ENCODE measurements at places on chromosomes 7 and 10.
A peak's percentile ranks its signal among the peaks of the same experiment; 100 is the strongest.

- no peak for DNase-seq
Observed at GRCh38 chr7:155344270-155344617, 46.6 kb downstream of the INSIG1 start.

- DNase-seq = no peak
Observed at GRCh38 chr10:67663449-67664087, 32.4 kb downstream of the CTNNA3 start.

GRCh38 chr10:84344526-84344925, 16.1 kb downstream of the CCSER2 start:
- DNase-seq = no peak

GRCh38 chr7:123367484-123368122, 166.8 kb downstream of the IQUB start:
- DNase-seq = no peak

DNA sequence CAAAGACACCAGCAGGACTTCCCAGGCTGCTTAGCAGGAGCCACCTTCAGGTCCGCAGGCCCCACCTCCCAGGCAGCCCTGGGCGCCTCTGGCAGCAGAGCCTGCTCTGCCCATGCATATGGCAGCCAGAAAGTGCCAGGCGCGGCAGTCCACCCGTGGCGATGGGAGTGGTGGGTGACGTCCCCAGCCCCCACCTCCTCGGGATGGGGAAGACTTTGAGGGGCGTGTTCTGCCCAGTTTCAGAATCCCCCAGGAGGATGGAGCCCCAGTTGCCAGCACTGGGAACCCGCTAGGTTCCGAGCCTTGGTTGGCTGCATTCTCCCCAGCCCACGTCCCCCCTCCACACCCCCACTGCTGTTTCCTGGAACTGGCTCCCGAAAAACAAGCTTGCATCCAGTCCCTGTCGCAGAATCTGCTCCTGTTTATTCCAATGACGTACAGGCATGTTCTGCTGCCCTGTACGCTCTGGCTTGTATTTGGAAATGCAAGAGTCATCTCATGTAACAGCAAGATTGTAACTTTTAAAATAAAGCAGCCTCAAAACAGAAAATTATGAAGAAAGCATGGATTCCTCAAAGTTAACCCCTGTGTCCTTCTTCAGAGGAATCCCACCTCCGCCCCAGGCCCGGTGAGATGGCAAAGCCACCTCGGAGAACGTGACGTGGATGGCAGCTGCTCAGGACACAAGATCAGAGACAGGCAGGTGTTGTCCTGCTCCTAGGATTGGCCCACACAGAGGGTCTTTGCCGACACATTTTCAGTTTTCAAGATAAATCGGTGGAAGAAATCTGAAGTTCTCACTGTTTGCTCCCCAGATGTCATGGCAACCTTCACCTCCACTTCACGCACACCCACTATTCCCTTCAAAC, 87.8 kb upstream of the PPP2R2D start:
- DNase-seq = no peak

- DNase-seq = no peak
Observed at GRCh38 chr10:58590924-58591323, 78.3 kb downstream of the BICC1 start.

GRCh38 chr7:88200261-88200660, 19.6 kb downstream of the SRI start:
- DNase-seq = no peak

DNA sequence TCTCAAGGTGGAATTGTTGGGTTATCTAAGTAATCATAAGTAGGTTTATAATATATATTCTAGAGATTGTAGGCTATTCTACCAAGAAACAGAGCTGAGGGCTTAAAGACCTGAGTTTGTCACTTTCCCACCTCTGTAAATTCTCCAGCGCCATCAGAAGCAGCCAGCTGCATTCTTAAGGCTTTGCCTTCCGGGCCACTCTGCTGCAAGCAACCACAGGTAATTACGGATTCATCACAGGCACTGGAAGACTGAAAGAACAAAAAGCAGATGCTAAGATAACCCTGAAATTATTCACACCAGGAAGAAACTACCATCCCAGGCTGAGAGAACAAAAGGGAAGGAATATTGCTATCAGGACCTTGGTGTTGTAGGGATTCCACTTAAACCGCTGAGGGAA, 137.8 kb upstream of the JCAD start:
- DNase-seq = no peak

DNA sequence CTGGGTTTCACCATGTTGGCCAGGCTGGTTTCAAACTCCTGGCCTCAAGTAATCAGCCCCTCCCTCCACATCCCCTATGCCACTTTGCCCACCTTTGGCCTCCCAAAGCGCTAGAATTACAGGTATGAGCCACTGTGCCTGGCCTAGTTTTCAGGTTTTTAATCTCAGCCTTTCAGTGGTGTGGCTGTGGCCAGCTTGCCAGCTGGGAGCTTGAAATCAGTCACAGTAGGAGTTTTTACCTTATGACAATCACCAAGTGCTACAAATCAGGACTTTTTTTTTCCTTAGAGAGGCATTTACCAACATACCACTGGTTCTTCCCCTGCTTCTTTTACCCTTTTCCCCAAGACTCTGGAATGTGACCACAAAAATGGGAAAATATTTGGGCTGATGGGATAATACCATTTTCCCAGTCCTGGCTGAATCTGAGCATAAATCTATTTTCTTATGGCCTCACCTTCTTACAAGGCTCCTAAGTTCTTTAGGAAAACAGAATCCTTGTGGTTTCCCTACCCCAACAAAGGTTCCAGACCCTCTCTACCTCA, 6.2 kb downstream of the STEAP4 start:
- no peak for DNase-seq

- DNase-seq = no peak
Observed at GRCh38 chr7:38727184-38727940, 96.2 kb upstream of the AMPH start.

- DNase-seq = no peak
Observed at GRCh38 chr10:91798649-91799611, 704 bp downstream of the TNKS2 start.

GRCh38 chr10:110778211-110778610, 93.5 kb upstream of the PDCD4 start:
- no peak for DNase-seq

GRCh38 chr10:121308020-121308419, 290.2 kb downstream of the FGFR2 start:
- DNase-seq = no peak

DNA sequence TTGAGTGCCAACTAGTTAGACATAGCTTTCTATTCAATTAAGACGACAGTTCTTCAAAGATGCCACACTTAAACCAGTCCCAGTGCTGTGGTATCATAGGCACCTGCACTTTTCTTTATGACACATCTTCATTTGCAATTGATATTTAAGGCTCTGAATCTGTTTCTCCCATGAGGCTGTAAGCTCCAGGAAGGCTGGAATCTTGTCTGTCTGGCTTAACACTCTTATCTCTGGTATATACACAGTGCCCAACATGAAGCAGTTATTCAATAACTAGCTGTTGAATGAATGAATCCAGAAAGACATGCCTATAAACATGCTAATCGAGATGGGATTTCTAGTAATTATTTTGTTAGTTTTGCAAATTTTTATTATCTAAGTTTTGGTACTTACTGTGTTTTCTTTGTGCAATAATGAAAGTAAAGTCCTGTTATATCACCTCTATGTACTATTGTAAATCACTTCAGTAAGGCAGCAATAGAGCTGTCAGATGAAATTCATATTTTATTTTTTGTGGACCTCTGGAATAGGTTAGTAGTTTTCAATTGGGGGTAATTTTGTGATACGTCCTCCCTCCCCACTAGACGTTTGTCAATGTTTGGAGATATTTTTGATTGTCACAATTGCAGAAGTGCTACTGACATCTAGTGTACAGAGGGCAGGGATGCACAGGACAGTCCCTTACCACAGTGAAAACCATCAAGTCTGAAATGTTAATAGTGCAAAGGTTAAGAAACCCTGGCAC, 51.3 kb upstream of the STEAP4 start:
- no peak for DNase-seq

DNA sequence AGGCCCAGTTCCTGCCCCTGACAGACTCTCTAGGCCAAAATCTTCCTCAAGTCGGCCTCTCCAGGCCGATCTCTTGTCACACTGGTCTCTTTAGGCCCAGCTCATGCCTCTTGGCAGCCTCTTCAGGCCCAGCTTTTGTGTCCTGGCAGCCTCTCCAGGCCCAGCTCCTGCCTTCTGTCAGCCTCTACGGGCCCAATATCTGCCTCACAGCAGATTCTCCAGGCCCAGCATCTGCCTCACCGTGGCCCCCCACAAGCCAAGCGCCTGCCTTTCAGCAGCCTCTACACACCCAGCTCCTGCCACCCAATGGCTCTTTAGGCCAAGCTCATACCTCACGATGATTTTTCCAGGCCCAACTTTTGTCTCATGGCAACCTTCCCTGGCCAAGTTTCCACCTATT, 33.0 kb upstream of the VKORC1L1 start:
- DNase-seq = no peak

- no peak for DNase-seq
Observed at GRCh38 chr10:115084277-115084850, 8.8 kb upstream of the ATRNL1 start.

- DNase-seq = no peak
Observed at GRCh38 chr10:131842351-131843088, 58.3 kb upstream of the PPP2R2D start.

- DNase-seq = no peak
Observed at GRCh38 chr10:126013489-126014281, 117.3 kb downstream of the FANK1 start.

DNA sequence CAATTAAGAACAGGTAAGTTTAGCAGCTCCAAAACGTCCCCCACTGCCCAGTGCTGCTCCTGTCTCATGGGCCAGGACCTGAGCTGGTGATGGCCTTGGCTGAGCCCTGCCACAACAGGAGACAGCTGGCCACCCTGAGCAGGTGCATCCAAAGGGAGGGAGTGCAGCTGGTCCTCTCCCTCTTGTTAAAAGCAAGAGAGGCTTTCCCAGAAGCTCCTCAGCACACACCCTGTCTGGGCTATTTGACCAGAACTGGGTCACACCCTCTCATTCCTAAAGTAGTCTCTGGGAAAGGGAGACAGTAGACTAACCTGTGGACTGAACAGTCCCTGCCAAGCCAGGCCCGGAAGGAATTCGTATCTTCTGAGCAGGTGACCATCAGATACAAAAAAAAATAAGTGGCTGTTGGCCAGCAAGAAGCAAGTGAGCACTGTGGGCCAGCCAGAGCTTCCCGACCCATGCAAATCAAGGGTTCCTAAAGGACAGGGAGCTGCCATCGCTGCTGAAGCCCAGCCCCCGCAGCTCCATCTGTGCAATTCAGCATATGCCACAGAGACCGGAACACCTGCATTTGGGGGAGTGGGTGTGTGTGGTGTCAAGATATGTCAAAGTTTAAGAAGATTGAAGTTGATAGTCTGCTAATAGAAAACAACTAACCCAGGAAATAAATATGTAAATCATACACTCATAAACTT, 2.1 kb upstream of the TMEM72 start:
- DNase-seq = no peak

DNA sequence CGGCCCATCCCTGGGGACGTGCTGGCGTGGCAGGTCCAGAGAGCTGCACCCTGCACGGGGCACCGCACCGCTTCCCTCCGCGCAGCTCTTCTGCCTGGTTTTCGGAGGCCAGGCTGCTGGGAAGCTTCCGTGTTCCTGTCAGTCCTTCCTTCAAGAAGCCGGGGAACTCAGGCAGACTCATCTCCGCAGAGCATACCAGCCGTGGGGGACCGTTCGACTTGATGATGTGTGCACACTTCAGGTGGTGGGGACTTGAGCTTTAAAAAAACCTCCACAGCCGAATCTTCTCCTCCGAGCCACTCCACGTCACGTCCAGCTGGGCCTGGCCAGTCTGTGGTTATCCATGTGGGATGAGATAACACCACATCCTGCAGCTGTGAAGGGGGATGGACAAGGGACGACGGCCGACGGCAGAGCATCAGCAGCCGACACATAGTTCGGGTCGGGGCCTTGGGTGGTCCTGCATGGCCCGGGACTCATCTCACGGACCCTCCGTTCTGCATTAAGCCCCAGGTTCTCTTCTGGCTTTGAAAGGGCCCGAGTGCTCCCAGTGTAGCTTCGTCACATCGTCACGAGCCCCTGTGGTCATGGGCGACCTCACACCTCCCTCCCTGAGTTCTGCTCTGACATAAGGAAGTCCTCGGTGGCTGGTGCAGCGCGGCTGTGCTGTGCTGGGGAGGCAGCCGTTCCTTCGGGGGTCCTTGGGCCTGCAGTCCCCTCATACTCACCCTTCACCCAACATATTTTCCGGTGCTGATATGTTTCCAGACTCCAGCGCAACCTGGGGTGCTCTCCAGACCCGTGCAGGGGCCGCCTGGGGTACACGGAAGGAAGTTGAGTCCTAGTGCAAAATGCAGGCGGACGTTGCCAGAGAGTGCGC, 4.5 kb upstream of the BHLHA15 start:
- DNase-seq = no peak

- DNase-seq = no peak
Observed at GRCh38 chr10:50805981-50806622, 66.4 kb downstream of the ASAH2B start.

- DNase-seq = no peak
Observed at GRCh38 chr10:97937928-97938327, 88.3 kb downstream of the GOLGA7B start.

GRCh38 chr10:45372251-45372951, 1.6 kb upstream of the ALOX5 start:
- no peak for DNase-seq

DNA sequence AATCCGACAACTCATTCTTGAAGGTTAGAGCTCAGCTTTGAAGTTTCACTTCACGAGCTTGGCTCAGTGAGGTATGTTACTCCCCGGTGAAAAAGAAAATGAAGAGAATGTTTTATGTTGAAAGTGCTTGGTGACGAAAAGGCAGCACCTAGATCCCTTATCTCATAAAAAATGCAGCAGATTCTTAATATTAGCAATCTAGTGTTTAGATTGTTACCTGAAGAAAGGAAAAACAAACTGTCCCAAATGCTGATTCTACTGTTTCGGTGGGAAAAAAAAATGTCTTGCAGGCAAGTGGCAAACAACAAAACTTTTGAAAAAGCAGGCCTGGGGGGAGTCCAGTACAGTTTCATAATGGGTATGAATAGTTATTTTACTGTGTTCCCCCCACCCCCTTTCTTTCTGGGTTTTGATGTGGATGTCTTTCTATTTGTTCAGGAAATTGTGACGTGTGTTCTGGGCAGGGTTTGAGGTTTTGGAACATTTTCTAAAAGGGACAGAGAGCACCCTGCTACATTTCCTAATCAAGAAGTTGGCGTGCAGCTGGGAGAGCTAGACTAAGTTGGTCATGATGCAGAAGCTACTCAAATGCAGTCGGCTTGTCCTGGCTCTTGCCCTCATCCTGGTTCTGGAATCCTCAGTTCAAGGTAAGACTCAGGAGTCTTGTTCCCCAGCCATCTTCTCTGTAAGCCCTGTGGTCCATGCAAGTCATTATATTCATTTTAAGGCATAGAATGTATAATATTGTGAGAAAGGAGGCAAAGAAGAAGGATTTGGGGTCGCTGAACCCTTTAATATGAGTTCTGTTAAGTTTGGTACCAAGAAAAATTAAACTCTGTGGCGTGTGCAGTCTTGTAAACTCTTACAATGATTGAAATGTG, at the start of gene SRGN:
Gene SRGN (plus strand): TSS at position 514 of the 881 bp plus-strand sequence. CDS start 55 bp downstream, at position 569.
- peak; percentile 56 for DNase-seq

GRCh38 chr7:86846494-86847190, 202.9 kb downstream of the GRM3 start:
- no peak for DNase-seq

- no peak for DNase-seq
Observed at GRCh38 chr10:6089334-6090219, 743 bp downstream of the RBM17 start.

- DNase-seq = no peak
Observed at GRCh38 chr7:138838166-138838565, 40.2 kb upstream of the ATP6V0A4 start.

Measured in stimulated activated CD8-positive, alpha-beta memory T cell treated with anti-CD3 and anti-CD28 coated beads, Interleukin-4, amount 100 ng/mL, for 4 hours (primary cell).